ENCODE measurements at places on chromosomes 3 and 15.

DNA sequence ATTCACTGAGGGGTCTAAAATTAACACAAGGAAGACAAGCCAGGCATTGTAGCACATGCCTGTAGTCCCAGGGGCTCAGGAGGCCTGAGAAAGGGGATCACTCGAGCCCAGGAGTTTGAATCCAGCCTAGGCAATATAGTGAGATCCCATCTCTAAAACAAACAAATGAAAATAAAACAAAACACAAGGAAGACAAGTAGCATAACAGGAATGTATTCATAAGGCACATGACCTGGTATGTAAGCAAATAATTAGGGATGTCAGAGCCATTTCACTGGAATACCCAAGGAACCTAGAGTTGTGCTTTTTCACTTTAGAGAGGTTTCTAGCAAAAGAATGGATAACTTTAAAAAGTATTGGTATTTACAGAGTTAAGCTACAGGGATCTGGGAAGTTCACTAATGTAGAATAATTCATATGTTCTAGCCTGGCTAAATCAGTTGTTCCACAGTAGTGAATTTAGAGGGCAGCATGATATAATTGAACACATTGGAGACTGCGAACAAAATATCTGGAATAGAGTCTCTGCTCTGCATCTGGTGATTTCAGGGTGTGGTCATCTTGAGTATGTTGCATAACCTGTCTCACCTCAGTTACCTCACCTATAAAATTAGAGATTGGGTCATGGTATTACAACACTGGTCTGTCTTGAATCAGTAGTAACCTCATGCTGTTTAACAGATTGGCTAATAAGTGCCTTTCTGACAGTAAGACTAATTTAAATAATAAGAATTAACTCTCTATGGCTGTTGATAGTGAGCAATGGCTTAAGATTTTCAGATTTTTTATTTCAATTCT is 9.3 kb downstream of the GRAMD1C start:
- DNase-seq, result no peak

- DNase-seq, result no peak
These were observed 29.7 kb downstream of the OR4F15 start for GRCh38 chr15:101841656-101842055.

- DNase-seq, result no peak
These were observed 78.2 kb downstream of the DAPK2 start for GRCh38 chr15:63968122-63968524.

DNA sequence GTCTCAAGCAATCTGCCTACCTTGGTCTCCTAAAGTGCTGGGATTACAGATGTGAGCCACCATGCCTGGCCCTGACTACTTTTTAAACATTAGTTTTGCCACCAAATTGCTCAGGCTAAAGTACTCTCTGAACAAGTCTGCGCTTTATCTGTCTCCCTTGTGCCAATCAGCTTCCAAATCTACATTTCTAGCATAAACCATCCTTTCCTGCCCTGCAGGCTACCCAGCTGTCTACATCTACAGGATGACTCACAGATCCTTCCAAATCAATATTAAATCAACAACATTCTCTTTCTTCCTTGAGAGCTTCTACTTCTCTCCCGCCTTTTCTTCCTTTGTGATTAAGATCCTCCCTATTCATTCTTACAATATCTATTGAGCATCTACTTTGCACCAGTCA is 16.0 kb upstream of the ATOSA start:
- no peak for DNase-seq

GRCh38 chr3:119653876-119654275 is 6.5 kb downstream of the POPDC2 start:
- no peak for DNase-seq

DNA sequence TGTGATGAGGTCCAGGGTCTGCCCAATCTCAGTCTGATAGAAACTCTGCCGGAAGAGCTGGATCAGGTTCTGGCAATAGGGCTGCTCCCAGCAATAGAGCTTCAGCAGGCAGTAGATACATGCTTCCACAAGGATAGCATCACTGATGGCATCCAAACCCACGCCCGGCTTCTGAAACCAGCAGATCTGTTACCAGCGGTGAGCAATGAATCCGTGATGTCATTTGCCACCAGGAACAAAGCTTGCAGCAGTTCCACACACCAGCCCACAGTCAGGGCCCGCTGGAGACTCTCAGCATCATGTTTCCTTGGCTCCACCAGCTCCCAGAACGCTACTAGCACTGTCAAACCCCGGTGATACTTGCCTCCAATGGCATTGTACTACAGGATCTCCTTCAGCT is 19.3 kb upstream of the TTBK2 start:
- DNase-seq, result no peak

DNA sequence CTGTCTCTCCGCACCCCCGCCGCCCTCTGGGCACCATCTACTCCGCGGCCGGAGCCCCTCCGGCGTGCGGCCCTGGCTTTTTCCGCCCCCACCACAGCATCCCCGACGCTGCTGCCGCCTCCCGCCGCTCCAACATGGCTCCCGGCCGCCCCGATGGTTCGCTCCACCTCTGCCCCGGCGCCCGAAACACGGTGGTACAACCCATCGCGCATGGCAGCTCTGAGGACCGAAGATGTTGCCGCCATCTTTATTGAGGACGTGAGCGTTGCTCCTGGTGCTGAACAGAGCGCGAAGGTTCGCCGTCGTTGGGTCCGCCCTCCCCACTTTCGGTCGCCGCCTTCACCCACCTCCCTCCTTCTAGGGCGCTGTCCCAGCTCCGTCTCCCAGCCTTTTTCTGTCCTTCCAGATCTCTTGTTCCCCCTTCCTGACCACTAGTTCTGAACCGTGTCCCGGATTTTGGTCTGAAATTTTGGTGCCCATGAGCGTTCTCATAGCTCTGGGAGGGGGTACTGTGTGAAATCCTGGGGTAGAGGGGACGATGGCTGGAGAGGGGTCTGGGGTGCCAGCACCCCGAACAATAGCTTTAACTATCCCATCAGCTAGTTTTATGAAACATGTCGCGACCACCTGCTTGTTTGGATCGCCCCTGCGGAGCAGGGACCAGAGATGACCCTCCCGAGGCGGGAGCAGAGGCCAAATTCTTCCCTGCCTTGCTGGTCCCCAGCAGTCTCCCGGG is at the start of gene CELSR3:
TSS of gene CELSR3 (minus strand) at position 134 of the 736 bp plus-strand sequence. CDS start 252 bp downstream, outside the sequence.
- peak; percentile 29 for DNase-seq

DNA sequence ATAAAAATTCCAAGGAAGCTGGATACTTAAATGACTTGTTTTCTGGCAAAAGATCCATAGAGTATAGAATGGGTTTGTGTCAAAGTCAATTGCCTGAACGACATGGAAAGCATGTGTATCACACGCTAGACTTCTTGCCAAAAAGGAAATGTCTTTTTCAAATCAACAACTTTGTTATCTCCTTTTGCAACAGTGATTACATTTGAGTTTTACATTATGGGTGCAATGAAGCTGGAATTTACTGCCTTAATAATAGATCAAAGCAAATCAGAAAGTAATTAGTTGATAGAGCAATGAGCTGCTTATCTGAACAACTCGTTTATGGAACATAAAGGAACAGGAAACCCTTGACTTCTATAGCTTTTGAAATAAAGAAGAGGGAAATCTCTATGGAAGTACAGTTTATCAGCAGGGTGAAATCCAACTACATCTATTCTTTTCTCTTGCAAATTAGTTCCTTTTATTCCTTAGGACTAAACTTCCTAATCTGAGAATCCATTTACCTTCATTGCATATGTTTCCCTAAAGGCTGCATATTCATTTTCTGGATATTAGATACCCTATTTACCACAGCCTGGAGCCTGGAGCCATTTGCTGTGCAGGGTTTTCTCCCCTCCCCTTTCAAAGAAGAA is 415.1 kb upstream of the NECTIN3 start:
- DNase-seq, result no peak

- no peak for DNase-seq
These were observed 1.5 kb upstream of the CDHR4 start for GRCh38 chr3:49801160-49801559.

DNA sequence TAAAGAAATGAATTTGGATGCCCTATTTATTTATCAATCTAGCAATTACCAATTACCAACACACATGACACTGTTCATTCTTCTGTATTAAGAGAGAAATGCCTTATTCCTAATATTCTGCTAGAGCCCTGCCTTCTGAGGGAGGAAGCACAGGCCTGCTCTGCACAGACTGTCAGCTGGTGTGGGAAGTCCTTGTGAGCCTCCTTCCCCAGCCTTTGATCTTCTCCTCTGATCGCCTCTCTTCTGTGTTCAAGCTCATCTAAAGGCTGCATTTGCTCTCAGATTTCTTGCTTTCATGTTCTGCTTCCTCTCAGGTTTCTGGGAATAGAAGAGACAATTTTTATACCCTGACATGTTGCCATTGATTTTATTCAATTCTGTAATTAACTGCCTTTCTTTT is 290.6 kb upstream of the UMPS start:
- DNase-seq, result no peak

DNA sequence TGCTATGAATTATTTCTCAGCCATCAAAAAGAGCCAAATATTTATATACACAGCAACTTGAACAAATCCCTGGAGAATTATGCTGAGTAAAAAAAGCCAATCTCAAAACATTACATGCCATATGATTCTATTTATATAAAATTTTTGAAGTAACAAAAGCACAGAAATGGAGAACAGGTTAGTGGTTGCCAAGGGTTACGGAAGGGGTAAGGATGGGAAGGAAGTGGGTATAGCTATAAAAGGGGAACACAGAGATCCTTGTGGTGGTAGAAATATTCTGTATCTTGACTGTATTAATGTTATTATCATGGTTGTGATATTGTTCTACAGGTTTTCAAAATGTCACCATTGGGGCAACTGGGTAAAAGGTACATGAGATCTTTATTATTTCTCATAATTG is 62.3 kb upstream of the ASB14 start:
- DNase-seq, result no peak

DNA sequence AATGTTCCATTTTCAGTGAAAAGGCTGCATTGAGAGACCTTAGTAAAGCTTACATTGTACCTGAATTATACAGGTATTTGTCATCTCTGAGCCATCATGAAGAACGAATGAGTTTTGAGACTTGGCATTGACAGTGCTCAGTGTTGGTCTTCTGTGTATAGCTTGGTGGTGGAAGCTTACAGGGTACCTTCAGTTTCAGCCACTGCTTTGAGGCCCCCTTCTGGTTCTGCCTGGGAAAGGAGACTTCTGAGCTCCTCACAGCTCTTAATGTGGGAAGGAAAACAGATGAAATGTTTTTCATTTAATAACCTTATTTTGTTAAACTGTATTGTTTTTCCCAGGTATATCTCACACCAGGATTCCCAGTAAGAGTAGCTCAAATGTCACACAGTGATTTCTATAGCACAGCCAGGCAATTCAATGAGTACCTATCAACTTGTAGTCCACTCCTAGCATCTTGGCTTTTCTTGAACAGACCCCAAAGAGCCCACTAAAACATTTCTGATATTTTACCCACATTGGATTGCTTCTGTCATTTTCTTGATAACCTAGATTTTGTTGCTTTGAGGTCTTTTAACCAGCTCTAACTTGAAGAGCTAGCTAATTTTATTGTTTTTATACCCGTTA is 5.6 kb downstream of the SERPINI1 start:
- DNase-seq, result no peak
